T1000 (cell line): ENCODE measurements at places on chromosomes 1 and 21.

DNA sequence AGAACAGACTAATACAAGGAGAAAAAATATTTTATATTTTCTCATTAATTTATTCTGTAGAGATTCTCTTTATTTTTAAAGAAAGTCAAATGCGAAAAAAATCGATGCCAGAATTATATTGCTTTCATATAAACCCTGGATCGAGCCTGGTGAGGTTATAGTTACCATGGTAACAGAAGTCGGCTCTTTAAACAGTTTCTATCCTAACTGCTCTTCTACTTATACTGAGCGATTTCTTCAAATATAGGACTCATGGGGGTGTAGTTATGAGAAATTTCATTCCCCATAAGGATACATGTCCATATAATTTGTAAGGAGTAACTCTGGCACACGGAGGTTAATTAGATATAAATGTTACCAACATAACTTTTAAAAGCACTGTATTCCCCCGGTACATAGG lies 973.5 kb upstream of the NCAM2 start:
- DNase-seq, result no peak

- no peak for DNase-seq
These were observed 6.0 kb upstream of the TUT4 start for GRCh38 chr1:52558941-52559340.

GRCh38 chr1:217392441-217392840 lies 238.4 kb downstream of the GPATCH2 start:
- no peak for DNase-seq

DNA sequence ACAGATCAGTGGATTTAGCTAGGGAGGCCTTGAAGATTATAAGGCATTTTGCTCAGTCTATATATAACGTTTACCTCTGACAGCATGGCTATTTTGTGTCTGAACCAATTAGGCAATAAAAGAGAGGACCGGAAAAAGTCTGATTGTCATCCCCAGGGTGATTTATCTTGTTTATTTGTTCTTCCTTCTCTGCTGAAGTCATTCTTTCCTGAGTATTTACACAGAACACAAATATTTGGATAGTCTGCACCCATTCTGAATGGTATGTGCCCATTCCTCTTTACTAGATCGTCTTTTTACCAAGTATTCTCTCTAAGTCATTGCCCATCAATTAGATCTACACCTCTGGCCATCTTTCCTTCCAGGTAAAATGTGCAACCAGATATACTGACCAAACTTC lies 1602.9 kb downstream of the KCNT2 start:
- DNase-seq, result no peak

DNA sequence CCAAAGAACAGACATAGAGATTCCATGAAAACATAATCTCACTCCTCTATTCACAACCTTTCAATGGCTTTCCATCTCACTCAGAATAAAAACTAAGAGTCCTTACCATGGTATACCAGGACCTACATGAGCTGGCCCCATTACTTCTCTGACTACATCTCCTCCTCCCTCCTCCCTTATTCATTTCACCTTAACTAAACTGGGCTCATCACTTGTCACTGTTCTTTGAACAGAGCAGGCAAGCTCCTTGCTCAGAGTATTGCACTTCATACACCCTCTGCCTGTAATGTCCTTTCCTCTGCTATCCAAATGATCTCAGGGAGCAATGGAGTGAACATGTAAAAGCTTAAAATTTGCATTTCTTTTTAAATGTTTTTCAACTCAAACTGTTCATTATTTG lies 142.0 kb downstream of the MRPL39 start:
- no peak for DNase-seq

- no peak for DNase-seq
These were observed 94.6 kb upstream of the RALGPS2 start for GRCh38 chr1:178630417-178630816.

DNA sequence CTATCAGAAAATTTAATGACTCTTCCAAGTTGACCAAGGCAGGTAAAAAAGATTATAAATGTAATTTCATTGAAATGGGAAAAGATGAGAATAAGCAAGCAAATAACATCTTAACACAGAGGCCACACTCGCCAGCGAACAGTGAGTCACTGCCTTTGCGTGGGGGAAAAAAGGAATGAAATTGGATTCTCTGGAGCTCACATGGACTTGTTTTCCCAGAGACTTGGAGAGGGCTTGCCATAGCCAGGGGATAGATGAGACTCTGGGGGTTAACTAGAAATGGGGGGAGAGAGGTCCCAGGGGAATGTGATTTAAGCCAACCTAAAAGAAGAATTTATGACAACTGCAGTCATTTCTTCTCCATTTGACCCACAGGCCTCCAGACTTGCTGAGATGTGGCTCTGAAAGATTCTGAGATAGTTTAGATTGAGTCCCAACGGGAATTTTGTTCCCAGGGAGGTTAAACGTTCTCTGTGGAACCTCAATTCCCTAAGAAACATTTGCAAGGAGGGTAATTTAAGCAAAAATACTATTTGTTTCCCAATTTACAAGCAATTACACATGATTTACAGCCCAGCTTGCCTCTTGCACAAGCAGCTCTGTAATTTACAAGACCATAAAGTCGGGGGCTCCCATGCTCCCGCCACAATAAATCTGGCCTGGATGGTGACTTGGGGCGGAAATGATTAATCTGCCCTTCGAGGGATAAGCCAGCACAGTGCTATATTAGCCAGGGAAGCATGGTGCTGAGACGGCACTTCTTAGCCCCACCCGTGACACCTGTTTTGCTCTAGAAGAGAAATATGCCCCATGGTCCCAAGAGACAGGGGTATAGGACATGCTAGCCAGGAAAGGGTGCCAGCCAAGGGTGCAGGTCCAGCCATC lies 68.8 kb downstream of the GRIK3 start:
- no peak for DNase-seq

GRCh38 chr1:25793585-25794170 lies 6.3 kb upstream of the SELENON start:
- no peak for DNase-seq

DNA sequence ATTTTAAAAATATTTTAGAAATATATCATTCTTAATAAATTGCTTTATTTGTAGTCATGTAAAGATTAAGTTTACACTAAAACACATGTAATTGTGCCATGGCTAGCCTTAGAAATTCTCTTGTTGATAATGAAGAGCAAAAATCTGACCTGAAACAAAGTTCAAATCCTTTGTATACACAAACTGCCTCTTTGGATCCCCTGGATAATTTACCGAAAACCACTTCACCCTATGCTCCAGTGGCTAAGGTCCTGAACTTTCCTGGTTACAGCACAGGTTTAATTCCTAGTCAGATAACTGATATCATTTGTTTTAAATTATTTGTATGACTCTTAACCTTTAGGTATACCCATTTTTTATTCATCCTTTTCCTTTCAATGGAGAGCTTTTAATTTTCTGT lies 1093.2 kb upstream of the ADGRL4 start:
- DNase-seq, result no peak

- DNase-seq, result no peak
These were observed 689.9 kb downstream of the MATN1 start for GRCh38 chr1:30033256-30034104.

DNA sequence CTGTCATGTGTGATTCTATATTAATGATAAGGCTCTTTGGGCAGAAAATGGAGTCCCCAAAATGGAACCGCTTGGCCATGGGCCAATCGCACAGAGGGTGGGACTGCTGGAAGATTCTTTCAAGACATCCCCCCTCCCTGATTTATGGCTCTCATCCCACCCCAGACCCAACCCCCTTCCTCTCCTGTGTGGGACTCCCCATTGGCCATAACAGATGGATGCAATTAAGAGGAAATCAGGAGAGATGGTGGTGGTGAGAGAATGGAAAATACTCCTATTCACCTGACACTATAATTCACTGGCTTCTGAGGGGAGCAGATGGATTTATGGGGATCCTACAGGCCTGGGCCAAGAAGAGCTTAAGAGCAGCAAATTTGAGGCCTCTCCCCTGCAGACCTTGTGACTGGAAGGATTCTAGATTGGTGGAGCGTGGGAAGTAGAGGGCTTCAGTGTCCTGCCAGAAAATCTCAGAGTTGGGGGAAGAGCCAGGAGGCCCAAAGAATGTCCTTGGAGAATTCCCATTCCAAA lies 1.7 kb downstream of the IGFN1 start:
- DNase-seq, result no peak

GRCh38 chr1:37629008-37629407 lies 5.7 kb downstream of the RSPO1 start:
- no peak for DNase-seq

DNA sequence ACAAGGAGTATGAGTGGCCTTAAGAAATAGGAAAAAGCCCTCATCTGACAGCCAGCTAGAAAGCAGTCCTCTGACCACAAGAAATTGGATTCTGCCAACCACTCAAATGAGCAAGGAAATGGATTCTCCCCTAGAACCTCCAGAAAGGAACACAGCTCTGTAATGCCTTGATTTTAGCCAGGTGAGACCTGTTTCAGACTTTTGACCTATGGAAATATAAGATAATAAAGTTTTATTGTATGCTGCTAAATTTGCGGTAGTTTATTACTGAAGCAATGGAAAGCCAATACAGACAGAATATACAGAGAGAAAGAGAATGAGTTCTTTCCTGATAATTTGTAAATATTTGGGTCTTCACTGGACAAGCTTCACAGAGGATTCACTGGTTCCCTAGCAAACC lies 28.8 kb upstream of the SELE start:
- no peak for DNase-seq

DNA sequence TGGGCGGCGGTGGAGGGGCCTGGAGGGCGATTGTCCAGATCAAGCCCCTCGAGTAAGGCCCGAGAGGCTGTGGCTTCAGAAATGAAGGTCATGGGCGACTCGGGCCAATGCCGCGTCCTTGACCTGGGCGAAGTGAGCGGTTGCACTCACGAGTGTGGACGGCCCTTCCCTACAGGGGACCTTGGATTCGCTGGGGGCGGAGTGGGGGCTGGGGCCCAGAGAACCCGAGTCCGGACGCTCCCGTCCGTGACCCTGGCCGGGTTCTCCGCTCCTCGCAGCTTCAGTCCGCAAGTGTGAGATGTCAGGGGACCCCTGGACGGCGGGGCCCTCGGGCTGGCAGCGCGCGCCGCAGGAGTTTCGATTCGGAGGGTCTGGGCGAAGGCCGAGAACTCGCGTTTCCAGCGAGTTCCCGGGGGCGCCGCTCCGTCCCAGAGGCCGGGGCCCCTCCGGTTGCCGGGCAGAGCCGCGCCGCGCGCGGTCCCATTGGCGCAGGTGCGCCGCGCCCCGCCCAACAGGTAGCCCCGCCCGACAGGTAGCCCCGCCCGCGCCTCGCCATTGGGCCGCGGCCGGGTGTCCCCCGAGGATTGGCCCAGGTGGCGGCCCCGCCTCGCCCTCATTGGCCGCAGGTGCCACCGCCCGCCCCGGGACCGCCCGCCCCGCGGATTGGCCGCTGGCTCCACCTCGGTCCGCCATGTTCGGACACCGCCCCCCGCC lies at the start of gene PRKCZ:
PRKCZ (plus strand) TSS at position 694 of the 714 bp plus-strand sequence. CDS start 220 bp downstream, outside the sequence.
- DNase-seq, result no peak

DNA sequence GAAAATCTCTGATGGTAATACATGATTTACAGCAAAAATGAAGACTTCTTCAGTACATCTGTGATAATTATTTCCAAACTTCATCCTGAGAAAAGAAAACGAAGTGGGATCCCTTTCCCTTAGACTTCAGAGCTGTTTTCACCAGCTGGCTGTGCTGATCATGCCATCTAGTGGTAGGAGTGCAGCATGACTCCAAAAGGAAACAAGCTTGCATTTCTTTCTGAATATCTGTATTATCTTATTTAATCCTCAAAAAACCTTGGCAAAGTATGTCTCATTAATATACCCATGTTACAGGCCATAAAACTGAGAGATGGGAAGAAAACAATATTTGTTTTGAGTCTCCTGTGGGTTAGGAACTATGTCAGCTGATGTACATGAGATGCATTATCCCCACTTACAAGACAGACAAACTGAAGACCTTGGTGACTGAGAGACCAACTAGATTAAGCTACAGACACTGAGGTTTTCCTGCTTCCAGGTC lies 9.8 kb upstream of the GJA8 start:
- DNase-seq, result peak; percentile 10

- DNase-seq, result no peak
These were observed 2.2 kb downstream of the IL10RB start for GRCh38 chr21:33268393-33268736.

- DNase-seq, result no peak
These were observed 579 bp upstream of the ZNF684 start for GRCh38 chr1:40530735-40531380.

- DNase-seq, result no peak
These were observed 40.6 kb upstream of the SLC2A1 start for GRCh38 chr1:42999308-42999707.

- no peak for DNase-seq
These were observed 335.8 kb downstream of the CAMTA1 start for GRCh38 chr1:7120863-7121621.

- DNase-seq, result no peak
These were observed at the start of gene KRTAP21-3 for GRCh38 chr21:30718239-30718909. TSS of gene KRTAP21-3 (minus strand) at chr21:30718777. CDS start at chr21:30718759, 18 bp downstream.

- DNase-seq, result no peak
These were observed 3.4 kb upstream of the GPR25 start for GRCh38 chr1:200869376-200869752.

DNA sequence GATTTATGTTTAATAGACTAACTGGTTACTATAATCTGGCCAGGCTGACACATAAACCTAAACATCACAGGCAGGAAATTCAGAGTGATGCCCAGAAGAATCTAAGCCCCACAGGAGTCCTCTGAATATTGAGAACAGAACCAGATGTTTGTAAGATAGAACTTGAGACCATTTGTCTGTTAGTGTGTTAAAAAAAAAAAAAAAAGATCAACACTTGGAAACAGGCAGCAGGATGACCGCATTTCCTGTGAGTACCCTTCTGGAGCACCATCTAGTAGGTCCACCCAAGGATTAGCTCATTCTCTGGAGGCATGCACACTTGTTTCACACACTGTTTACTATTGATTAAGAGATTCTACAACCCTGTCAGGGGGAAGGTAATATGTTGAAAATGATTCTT lies 111.4 kb upstream of the VANGL1 start:
- no peak for DNase-seq

- no peak for DNase-seq
These were observed 20.3 kb downstream of the PDC start for GRCh38 chr1:186440584-186440983.

DNA sequence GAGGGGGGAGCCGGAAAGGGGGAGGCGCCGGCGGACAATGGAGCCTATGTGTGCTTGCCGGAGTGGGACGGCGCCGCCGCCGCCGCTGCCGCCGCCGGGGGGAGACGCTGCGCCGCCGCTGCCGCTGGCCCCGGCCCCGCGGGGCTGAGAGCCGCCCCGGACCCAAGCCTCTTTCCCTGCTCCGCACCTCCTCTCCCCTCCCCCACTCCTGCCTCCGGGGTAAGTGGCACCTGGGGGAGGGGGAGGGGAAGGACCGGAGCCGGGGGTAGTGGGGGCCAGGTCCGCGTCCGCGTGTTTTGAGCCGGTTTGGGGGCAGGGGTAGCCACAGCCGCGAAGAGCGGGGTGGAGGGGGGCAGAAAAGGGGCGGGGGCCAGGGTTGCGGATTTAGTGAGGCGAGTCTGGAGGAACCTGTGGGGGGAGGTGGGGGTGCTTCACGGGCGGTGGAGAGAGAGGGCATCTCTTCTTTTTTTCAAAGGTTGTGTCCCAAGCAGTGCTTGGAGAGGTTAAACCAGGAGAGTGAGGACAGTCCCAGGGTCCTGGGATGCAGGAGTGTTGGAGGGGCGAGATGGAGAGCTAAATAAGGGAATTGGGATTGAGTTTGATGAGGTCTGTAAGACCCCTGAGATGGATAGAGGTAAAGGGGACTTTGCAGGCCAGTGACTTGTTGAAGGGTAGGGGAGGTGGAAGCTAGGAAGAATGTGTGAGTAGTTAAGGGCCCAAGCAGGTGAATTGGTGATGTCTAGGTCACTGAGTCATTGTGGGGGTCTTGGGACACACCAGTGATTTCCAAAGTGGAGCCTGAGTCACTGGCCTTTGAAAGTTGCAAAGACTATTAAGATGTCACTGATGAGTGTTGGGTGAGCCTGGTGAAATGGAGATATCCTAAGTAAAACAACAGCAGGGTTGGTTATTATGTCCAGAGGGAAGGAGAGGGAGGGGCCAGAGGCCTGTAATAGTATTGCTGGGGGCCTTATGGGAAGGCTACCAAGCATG lies 59.1 kb downstream of the BCL9 start:
- no peak for DNase-seq
